Neural crest cell (in vitro differentiated cells): ENCODE measurements at places on chromosomes 1 and 21. TPM values are rescaled to one million over a fixed set of nuclear protein-coding genes. Genes with fewer than 3 reads are reported as not detected.

Gene YY1AP1
- 53.9 and 54.5 TPM in 2 replicates for total RNA-seq

Gene KRTAP21-2
- total RNA-seq, result not detected in 2 replicates

Gene BTG3
- total RNA-seq, result 35.9 and 39.4 TPM in 2 replicates

Gene CDC14A
- total RNA-seq, result 15.7 and 16.6 TPM in 2 replicates

Gene FCAMR
- total RNA-seq, result not detected in 2 replicates

Gene COL24A1
- total RNA-seq, result 0.20 and 0.35 TPM in 2 replicates

Gene FAM72D
- 5.9 and 6.2 TPM in 2 replicates for total RNA-seq

Gene NOS1AP
- total RNA-seq, result 7.0 and 7.1 TPM in 2 replicates

Gene VTCN1
- 0.43 and 0.47 TPM in 2 replicates for total RNA-seq

Gene FNBP1L
- total RNA-seq, result 60.9 and 63.5 TPM in 2 replicates

Gene C1QTNF12
- 0.66 and 0.79 TPM in 2 replicates for total RNA-seq

Gene PLK3
- total RNA-seq, result 15.3 and 15.7 TPM in 2 replicates

Gene CD247
- 2.8 and 3.9 TPM in 2 replicates for total RNA-seq

Gene TP73
- total RNA-seq, result 1.5 and 2.1 TPM in 2 replicates

Gene KCND3
- total RNA-seq, result 0.61 and 0.86 TPM in 2 replicates

Gene SLAMF6
- not detected in 2 replicates for total RNA-seq

Gene RASSF5
- total RNA-seq, result 1.2 and 1.4 TPM in 2 replicates

Gene LCE3D
- total RNA-seq, result not detected in 2 replicates

Gene SZT2
- 39.4 and 42.0 TPM in 2 replicates for total RNA-seq

Gene SH2D1B
- total RNA-seq, result not detected in 2 replicates

Gene SNX7
- 17.5 TPM in 2 replicates for total RNA-seq

Gene MAP1LC3C
- total RNA-seq, result 0.54 and 1.1 TPM in 2 replicates

Gene PRAMEF11
- not detected in 2 replicates for total RNA-seq
